Stomach (tissue), 19 donors: ENCODE measurements at places on chromosomes 5 and 9. TPM values are rescaled to one million over a fixed set of nuclear protein-coding genes. Genes with fewer than 3 reads are reported as not detected.

GRCh38 chr9:98280574-98280973 lies 25.1 kb upstream of the TBC1D2 start:
- DNase-seq = no peak

DNA sequence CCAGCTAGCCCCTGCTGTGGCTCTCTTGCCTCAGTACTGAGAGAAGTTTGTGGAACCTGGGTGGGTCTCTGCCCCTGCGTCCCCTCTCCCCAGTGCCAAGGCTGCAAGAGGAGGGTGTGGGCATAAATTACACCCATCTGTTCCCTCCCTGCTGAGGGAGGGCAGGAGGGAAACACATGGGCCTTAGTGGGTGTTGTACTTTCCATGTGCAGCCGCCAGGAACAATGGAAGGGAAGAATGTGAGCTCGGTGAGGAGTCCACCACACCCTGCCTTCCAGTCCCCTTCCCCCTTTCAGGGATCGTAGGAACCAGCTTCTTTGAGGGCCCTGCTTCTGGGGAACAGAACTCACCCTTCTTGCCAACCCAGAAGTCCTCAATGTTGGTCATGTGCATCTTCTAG lies 138.2 kb upstream of the KLF4 start:
- no peak for DNase-seq

GRCh38 chr5:58245476-58245840 lies 214.4 kb downstream of the PLK2 start:
- no peak for DNase-seq

DNA sequence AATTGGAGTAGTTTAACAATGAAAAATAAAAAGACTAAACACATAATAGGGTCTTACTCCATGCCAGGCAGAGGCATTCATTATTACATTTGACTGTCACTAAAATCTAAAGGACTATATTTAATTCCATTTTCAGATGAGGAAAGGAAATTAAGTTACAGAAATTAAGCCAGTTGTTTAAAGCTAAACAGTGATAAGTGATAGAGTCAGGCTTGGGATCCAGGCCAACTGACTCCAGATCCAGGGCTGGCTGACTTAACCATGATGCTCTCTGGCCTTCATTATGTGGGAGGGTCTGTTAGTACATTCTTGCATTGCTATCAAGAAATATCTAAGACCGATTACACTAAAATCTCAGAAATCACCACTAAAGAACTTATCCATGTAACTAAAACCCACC lies 107.2 kb downstream of the ARHGEF28 start:
- no peak for DNase-seq

Gene BSPRY
- total RNA-seq = 23.9 TPM

GRCh38 chr5:124655251-124655917 lies 91.1 kb downstream of the ZNF608 start:
- DNase-seq = no peak

DNA sequence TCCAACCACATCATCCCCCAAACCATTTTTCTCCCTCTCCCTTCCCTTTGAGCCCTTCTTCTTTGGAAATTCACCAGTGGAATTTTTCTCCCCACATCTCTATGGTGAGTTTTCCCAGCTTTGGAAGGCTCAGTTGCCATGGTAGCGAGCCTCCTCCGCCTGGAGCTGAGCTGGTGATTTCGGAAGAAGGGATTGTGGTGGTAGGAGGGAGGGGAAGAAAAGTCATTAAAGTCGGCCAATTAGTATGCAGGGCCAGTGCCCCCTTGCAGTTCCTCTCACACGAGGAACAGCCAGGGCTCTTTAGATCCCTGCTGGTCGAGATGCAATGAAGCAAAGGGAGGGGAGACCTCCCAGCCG lies 322.0 kb downstream of the NTRK2 start:
- DNase-seq = no peak
